ENCODE measurements at places on chromosomes 4 and X.

DNA sequence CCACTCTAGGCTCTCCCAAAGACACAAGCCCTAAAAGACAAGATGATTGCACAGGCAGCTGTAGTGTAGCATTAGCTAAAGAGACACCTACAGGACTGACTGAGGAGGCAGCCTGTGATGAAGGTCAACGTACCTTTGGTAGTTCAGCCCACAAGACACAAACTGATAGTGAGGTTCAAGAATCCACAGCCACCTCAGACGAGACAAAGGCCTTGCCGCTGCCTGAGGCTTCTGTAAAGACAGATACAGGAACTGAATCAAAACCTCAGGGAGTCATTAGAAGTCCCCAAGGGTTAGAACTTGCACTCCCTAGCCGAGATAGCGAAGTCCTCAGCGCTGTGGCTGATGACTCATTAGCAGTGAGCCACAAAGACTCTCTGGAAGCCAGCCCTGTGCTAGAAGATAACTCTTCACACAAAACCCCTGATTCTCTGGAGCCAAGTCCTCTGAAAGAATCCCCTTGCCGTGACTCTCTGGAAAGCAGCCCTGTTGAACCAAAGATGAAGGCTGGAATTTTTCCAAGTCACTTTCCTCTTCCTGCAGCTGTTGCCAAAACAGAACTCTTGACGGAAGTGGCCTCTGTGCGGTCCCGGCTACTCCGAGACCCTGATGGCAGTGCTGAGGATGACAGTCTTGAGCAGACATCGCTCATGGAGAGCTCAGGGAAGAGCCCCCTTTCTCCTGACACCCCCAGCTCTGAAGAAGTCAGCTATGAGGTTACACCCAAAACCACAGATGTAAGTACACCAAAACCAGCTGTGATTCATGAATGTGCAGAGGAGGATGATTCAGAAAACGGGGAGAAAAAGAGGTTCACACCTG is 306.3 kb downstream of the ANK2 start:
- peak; percentile 48 for DNase-seq

- no peak for DNase-seq
Observed at GRCh38 chr4:151766691-151767090, 5.9 kb upstream of the GATB start.

- DNase-seq: no peak
Observed at GRCh38 chr4:94436512-94436911, 15.2 kb upstream of the PDLIM5 start.

GRCh38 chr4:77798385-77798784 is 20.8 kb downstream of the CNOT6L start:
- no peak for DNase-seq

DNA sequence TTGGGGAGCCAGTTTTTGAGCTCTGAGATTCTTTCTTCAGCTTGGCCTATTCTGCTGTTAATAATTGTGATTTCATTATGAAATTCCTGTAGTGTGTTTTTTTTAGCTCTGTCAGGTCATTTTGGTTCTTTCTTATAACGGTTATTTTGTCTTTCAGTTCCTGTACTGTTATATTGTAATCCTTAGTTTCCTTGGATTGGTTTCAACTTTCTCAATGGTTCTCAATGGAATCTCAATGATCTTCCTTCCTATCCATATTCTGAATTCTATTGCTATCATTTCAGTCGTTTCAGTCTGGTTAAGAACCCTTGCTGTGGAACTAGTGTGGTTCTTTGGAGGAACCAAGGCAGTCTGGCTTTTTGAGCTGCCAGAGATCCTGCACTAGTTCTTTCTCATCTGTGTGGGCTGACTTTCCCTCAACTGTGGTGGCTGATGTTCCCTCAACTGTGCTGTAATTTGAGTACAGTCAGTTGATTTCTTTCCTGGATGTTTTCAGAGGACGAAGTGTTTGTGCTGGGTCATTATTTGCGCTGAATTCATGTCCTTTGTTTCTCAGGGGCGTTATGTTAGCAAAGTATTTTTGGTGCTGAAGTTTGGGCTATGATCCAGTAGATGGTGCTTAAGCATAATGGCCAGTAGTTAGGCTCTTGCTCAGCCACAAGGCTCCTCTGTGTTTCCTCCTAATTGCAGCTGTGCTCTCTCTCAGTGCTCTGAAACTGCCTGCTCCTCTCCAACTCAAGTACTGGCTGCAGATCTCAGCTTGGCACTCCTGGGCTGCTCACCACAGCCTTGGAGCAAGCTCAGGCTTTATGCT is 27.5 kb downstream of the ENPEP start:
- DNase-seq: no peak

DNA sequence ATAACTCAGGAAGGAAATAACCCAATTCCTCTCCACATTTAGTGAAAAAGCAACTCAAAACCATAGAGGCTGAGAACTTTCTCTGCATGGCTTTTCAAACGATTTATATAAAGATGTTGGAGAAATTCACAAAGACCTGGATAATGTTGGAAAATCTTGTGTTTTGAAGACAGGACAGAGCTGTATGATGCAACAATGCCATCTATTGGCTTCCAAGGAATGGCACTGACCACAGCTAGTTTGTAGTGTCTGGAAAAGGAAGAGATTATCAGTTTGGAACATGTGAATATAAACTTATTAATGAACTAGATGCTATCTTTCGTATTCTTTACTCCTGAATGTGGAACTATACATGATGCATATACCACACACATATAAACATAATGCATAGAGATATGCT is 503.6 kb downstream of the IL1RAPL1 start:
- DNase-seq: no peak

- no peak for DNase-seq
Observed at GRCh38 chrX:28398342-28398741, 188.9 kb upstream of the IL1RAPL1 start.

- no peak for DNase-seq
Observed at GRCh38 chr4:158314756-158315487, 104.6 kb downstream of the TMEM144 start.

- no peak for DNase-seq
Observed at GRCh38 chr4:109532182-109532581, 27.9 kb upstream of the MCUB start.

DNA sequence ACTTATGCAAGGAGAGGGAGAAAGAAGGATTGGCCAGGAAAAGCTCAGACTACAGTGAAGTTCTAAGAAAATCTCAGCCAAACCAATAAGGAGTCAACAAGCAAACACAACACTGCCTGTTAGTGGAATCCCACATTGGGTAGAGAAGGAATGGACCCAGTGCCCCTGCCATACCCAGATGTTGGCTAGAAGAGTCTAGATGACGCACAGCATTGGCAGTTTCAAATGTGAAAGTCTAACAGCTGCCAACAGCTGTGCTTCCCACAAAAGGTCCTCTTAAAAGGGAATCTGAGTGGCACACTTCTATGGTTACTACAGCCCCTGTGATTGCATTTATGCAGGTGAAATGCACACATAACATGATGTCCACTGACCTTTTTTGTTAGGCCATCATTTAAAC is 37.2 kb upstream of the CPEB2 start:
- DNase-seq: no peak

DNA sequence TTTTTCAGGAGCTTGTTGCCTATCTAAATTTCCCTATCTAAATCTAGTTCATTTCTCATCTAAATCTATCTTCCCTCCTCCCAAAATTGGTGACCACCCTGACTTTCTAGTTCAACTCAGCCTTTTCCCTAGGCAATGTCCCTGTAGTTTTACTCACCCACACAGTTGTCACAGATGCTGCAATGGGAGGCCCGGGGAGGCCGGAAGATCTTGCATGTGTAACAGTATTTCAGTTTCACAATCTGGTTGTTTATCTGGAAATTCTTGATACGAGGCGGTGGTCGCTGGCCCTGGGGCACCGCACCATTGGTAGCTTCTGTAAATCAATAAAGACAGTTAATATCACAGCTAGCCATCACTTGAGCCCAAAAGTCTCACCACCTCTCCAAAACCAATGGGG is 20.2 kb downstream of the ZDHHC9 start:
- no peak for DNase-seq

DNA sequence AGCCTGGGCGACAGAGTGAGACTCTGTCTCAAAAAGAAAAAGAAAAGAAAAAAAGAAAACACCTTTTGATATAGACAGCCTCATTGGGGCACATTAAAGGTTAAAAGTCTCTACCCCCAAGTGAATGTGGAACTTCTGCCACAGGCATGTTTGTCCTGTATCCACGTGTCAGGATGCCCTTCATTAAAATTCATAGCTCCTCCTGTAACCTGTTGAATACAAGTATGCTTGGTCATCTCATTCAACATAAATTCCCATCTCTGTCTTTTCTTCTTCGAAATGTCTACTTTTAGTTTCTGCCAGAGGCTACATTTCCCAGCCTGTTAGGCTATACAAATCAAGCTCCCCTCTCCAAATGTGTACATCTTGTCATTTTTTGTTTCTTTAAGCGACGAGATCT is 25.8 kb downstream of the P2RY8 start:
- no peak for DNase-seq

GRCh38 chr4:158781963-158782362 is 13.1 kb downstream of the FNIP2 start:
- no peak for DNase-seq

DNA sequence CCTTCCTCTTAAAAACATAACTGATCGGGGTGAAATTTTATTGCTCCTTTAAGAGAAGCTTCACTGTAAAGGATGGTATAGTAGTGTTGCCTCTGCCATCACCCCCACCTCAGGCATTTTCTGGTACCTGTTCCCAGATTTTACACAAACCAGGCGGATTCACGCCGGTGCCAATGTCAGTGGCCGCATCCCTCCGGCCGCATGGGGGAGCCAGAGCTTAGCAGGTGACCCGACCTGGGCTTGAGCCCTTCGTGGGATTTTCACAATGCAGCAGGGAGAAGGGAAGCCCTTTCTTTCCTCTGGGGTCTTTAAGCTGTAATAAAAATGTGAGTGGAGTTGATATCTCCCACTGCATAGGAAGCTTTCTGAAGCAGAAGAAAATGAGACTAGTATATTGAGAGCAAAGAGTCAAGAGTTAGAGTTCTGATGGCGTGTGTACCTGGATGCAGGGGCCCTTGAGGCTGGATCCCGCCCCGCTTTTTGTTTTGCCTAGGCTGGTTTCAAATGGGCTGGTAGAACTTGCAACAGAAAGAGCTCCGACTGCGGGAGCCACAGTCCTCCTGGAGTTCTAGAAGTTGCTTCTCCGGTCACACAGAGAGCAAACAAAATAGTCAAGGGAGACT is 59.4 kb downstream of the POLR2B start:
- DNase-seq: no peak

- DNase-seq: no peak
Observed at GRCh38 chr4:24924309-24924781, 11.5 kb upstream of the CCDC149 start.

- DNase-seq: no peak
Observed at GRCh38 chrX:68699960-68700746, 52.7 kb downstream of the STARD8 start.

GRCh38 chrX:48530736-48531135 is 8.8 kb upstream of the TBC1D25 start:
- no peak for DNase-seq

- no peak for DNase-seq
Observed at GRCh38 chrX:9492901-9493300, 28.0 kb downstream of the TBL1X start.

DNA sequence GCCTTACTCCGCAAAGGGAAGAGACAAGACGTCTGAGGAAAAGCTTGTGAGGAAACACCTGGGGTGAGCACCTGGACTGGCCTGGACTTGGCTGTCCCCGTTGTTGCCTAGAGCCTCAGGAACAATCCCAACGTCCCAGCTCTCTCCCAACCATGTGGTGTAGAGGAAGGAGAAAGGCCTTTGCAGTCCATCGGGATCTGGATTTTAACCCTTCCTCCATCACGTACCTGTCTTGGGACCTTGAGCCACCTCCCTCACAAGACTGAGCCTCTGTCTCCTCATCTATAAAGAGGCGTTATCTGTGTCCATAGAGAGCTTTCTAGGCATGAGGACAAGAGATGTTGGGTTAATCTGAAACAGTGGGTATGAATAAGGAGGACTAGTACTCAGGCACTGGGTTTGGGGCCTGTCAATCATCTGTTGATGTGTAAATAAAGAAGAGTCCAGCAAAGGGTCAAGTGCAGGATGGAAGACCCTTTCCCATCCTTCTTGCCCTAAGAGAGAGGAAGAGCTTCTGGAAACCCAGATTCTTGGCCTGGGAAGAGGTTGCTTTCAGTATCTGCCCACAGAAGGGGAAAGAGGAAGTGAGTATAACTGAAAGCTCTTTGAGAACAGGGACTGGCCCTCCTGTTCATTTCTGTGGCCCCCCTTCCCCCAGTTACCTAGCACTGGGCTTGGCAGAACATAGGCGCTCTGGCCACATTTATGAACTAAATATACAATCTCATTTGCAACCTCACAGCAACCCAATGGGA is 137.1 kb downstream of the PJA1 start:
- DNase-seq: no peak

DNA sequence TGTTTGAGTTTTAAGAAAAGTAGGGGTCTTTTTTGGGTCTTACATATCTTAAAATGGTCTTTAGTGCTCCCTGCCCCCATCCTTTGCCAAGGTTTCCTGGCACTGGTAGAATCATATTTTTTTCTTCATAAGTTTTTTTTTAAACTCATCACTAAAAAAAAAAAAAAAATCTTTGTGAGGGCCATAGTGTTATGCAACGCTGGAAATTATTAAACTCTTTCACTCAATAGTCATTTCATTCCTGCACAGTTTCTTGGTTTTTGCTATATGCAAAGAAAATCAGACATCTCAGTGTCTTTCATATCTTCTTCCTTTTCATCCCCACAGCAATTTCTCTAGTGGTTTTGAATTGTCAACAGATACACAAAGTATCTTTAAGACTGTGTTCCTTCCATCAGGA is 95.6 kb downstream of the TMA16 start:
- no peak for DNase-seq

DNA sequence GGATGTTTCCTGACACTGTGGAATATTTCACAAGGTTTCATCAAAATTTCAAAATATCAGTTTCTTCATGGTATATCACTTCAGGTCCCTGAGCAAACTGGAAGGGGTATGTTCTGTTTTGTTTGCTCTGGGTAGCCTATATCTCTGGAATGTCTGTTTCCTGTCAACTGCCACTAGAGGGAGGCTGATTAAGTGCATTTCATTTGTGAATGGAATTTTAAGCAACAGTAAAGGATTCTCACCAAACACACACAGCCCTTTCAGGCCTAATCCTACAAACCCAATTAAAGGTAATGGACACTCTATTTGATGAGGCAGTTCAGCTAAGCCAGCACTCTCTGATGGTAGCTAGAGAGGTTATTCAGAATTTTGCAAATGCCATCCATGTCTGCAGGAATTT is 307.1 kb downstream of the TEX13A start:
- no peak for DNase-seq

- DNase-seq: no peak
Observed at GRCh38 chr4:8077181-8078108, 81.2 kb downstream of the ABLIM2 start.

GRCh38 chrX:49753691-49754090 is 57.9 kb upstream of the PAGE1 start:
- no peak for DNase-seq

GRCh38 chr4:177159600-177159999 is 150.1 kb upstream of the NEIL3 start:
- no peak for DNase-seq

DNA sequence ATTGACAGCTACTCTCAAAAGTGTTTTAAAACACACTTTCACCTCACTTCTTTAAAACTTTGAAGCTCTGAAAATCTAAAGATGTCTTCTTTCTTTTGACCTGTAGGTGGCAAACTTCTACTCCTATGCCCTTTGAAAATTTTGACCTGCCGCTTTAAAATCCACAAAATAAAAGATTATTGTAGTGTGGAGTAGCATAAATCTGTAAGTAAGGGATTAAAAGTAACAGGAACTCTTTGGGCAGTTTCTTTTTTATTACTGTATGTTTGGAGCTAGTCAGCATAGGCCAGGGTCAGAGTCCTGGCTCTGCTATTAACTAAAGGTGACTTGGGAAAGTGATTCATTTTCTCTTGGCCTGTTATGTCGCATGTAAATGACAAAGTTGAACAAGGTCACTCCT is 25.5 kb downstream of the BBS12 start:
- peak; percentile 53 for DNase-seq

GRCh38 chr4:145132511-145133098 is 34.5 kb downstream of the ABCE1 start:
- peak; percentile 50 for DNase-seq

Measured in B cell (primary cell).